Iris pigment epithelial cell (primary cell): ENCODE measurements at places on chromosomes 3 and 15.

DNA sequence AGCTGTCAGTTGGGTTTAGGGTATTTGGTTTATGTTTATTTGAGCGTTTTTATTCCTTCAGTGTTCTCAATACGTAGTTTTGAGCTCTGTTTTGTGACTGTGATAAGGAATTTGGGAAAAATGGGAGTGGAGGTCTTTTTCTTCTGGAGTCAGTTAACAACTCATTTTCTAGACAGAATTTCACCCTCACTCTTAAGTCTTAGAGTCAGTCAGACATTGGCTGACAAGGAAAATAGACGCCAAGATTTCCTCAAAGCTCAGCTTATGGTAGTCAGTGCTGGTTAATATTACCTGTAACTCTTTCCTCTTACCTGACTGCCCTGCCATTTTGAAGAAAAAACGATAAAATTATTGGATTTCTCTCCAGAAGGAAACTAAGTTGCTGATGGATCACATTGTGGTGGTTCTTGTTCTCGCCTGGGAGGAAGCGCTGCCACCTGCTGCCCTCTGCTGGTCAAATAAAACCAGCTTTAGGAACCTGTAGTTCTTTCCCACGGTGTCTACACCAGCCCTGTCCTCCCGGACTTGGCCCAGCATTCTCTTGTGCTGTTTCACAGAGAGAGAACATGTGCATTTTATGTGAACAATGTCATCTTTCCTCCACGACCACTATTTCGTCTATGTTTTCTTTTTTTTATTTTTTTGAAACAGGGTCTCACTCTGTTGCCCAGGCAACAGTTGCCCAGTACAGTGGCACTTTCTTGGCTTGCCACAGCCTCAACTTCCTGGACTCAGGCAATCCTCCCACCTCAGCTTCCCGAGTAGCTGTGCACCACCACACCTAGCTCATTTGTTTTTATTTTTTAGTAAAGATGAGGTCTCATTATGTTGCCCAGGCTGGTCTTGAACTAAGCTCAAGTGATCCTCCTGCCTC lies 41.4 kb upstream of the UMPS start:
- DNase-seq, result peak; percentile 78

- no peak for DNase-seq
Observed at GRCh38 chr3:27666272-27666671, 55.9 kb downstream of the EOMES start.

GRCh38 chr3:46145147-46145546 lies 63.0 kb downstream of the CCR1 start:
- no peak for DNase-seq

- no peak for DNase-seq
Observed at GRCh38 chr15:48505067-48505466, 140.4 kb downstream of the FBN1 start.

DNA sequence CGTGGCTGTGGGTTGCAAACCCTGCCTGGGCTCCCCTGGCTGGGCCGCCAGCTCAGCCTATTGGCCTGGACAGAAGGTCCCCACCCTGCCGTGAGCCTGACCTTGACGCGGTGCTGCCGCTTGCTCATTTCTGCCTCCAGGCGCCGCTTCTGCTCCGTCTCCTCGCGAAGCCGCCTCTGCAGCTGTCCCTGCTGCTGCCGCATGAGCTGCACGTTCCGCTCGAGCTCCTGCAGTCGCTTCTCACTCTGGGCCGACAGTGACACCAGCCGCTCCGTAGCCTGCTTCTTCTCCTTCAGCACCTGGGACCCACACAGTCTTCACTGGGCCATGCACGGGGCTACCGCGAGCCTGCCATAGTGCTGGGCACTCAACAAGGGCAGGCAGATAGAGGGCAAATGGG lies 21.7 kb downstream of the KIF7 start:
- no peak for DNase-seq

- DNase-seq, result no peak
Observed at GRCh38 chr3:6540981-6541380, 319.9 kb upstream of the GRM7 start.
